ENCODE measurements at places on chromosomes 5 and 9.

GRCh38 chr9:72907421-72907820 lies 45.4 kb downstream of the ALDH1A1 start:
- no peak for DNase-seq

- DNase-seq = no peak
These were observed 29.5 kb downstream of the GOLPH3 start for GRCh38 chr5:32144378-32145207.

DNA sequence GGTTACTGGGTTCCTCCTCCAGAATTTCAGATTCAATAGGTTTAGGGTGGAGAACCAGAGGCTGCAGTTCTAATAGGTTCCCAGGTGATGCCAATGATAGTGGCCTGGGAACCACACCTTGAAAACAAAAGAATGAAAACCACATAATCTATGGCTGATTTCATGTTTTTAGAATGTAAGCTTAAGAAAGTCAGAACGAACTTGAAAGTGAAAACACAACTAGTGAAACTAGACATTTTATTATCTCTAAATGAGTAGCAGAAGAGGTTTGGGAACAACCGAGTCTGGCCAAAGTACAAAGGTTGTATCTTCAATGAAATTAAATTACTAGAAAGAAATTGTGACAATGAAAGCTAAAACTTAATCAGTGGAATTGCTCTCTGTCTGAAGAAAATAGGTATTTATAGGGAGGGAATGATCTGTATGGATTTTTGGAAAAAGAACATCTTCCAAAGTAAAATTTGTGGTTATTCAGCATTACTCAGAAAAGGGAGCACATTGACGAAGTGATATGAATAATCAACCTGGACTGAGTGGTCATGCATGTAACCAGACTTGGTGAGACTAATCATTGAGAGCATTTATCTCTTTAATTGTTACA lies 24.9 kb upstream of the CEP120 start:
- DNase-seq = no peak

DNA sequence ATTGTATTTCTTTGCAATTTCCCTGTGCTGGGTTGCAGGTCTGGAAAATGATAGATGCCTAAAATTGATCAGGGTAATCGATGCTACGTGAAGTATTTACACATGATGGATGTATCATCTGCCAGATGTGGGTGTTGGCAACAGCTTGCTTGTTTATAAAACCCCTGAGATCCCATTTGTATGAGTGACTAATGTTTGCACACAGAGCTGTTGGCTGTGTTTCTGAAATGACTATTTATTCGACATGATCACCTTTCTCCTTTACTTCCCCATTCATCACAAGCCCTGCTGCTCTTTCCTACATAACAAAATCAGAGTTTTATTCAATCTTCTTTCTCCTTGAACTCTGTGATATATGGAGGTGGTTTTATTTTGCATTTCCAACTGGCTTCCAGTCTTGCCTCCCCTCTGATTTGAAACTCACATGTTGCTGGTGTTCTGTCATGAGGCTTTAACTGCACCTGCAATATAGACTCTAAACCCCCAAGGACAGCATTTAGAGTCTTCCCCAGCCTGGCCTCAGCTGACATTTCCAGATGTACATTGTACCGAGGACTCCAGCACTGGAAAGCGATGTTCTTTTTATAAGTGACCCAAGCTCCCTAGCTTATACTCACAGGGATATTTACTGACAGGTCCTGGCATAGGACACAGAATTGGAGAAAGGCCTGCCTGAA lies 50.7 kb upstream of the SHB start:
- no peak for DNase-seq

GRCh38 chr9:136519263-136520052 lies 26.4 kb downstream of the NOTCH1 start:
- no peak for DNase-seq

DNA sequence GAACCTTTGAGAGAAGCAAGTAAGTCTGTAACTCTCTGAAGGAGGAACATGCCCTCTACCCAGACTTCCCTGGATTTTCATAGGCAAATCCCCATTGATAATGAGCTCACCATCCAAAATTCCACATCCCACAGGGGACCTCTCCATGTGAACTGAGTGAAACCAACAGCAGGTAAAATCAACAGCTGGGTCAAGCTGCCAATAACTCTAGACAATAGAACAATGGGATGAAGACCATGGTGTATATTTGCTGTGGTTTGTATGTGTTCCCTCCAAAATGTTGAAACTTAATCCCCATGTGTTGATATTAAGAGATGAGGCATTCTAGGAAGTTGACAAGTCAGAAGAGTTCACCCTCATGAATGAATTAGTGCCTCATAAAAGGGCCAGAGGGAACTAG lies 110.2 kb upstream of the MYO10 start:
- DNase-seq = no peak

DNA sequence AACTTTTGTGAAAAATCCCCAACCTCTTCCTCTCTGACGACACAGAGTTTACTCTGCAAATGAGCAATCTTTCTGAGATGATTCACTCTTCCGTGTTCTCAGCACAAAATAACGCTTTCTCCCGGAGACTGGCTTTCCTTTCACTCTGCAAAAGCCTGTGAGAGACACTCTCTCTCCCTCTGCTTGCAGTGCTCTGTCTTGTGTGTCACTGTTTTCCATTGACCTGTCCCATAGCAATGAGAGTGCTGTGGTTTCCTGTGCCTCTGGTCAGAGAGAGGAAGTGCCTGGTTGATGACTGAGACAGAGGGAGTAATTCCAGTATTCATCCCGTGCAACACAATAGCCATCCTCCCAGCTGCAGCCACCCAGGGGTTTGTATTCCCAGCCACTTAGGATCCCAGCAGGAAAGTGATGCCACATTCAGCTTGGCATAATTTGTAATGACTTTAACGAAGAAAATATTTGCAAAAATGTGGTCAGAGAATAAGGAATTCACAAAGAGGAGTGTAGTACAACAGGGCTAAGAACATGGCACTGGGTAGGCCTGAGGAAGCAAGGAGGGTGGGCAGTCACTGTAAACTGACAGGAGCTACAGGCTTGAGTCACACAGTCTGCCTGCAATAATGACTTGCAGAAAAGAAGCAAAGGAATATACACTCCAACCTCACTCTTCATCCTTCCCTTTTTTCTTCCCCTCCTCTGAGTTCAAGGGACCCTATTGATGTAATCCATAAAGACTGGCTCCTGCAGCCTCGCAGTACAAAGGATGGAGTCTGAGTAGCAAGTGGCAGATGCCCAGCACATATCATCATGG lies 463.5 kb upstream of the RGMB start:
- no peak for DNase-seq

DNA sequence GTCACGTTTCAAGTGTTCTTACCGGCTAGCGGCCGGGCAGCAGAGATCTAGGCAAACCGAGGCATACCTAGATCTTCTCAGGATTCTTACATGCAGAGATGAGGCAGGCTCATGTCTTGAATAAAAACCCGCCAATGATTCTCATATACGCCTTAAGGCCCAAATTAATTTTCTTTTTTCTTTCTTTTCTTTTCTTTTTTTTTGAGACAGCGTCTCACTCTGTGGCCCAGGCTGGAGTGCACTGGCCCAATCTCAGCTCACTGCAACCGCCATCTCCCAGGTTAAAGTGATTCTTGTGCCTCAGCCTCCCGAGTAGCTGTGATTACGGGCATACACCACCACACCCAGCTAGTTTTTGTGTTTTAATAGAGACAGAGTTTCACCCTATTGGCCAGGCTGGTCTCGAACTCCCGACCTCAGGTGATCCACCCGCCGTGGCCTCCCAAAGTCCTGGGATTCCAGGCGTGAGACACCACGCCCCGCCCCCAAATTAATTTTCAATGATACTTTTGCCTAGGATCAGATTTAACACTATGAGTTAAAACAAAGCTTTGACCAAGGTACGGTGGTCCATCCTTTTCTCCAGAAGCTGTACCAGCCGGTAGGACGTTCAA lies 1.5 kb downstream of the C9orf40 start:
- DNase-seq = no peak

GRCh38 chr5:77795846-77796245 lies 19.7 kb upstream of the TBCA start:
- DNase-seq = no peak

GRCh38 chr9:135887021-135887507 lies 20.3 kb downstream of the CAMSAP1 start:
- no peak for DNase-seq

GRCh38 chr9:2126331-2126803 lies 111.2 kb downstream of the SMARCA2 start:
- no peak for DNase-seq

- DNase-seq = no peak
These were observed 323.4 kb downstream of the TRPM3 start for GRCh38 chr9:70798018-70798417.

DNA sequence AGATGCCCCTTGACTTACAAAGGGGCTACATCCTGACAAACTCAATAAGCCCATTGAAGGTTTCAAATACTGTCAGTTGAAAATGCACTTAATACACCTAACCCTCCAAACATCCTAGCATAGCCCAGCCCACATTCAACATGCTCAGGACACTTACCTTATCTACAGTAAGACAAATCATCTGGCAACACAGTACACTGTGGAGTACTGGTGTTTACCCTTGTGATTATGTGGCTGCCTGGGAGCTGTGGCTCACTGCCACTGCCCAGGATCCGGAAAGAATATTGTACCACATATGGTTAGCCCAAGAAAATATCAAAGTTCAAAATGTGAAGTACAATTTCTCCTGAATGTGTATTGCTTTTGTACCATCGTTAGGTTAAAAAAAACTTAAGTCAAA lies 562.2 kb downstream of the HTR1A start:
- DNase-seq = no peak

DNA sequence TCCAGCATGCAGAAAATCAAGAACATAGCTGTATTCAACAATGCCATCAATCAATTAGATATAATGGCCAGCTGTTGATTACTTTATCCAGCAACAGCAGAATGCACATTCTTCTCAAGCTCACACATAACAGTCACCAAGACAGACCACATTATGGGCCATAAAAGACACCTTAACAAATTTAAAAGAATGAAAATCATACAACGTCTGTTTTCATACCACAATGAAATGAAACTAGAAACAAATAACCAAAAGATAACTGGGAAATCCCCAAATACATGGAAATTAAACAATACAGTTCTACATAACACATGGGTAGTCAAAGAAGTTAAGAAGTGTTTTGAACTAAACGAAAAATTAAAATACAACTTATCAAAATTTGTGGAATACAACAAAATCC lies 130.9 kb upstream of the GNA14 start:
- no peak for DNase-seq

DNA sequence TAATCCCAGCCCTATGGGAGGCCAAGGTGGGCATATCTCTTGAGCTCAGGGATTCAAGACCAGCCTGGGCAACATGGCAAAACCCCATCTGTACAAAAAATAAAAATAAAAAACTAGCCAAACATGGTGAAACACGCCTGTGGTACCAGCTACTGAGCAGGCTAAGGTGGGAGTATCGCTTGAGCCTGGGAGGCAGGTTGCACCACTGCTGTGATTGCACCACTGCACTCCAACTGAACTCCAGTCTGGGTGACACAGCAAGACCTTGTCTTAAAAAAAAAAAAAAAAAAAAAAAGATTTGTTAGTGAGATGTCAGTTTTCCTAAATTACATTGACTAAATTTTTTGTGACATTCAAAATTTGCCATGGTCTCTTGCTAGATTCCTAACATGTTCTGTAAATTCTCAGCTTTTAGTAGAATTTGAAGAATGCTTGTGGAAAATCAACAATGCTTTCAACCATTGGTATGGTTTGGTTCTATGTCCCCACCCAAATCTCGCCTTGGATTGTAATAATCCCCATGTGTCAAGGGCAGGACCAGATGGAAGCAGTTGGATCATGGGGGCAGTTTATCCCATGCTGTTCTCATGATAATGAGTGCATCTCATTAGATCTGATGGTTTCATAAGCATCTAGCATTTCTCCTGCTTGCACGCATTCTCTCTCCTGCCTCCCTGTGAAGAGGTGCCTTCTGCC lies 236.1 kb downstream of the ARRDC3 start:
- no peak for DNase-seq

DNA sequence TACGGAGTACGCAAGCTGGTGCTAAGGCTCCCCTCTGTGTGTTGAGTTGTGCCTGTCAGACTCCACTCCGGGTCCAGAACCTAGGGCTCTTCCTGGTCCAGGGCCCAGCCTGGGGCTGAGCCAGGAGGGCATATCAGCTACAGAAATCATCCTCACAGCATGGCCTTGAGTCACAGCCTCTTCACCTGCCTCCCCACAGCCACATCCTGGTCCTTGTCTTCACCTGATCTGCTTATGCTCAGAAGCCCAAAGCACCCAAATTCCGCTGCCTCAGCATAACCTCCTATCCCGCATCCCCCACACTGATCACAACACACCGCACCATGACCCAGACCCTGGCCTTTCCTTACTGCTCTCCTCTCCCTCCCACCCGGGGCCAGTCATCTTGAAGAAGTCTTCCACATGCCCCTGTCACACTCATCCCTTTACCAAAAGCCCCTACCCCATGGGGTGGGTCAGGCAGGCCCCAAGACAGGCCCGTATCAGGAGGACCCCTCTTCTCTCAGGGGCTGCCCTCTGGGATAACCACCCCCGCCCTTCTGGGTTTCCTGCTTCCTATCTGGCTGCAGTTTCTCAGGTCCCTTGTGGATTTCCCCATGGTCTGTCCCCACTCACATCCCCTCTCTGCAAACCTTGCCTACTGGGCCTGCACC lies 1.3 kb upstream of the IL3 start:
- DNase-seq = no peak

DNA sequence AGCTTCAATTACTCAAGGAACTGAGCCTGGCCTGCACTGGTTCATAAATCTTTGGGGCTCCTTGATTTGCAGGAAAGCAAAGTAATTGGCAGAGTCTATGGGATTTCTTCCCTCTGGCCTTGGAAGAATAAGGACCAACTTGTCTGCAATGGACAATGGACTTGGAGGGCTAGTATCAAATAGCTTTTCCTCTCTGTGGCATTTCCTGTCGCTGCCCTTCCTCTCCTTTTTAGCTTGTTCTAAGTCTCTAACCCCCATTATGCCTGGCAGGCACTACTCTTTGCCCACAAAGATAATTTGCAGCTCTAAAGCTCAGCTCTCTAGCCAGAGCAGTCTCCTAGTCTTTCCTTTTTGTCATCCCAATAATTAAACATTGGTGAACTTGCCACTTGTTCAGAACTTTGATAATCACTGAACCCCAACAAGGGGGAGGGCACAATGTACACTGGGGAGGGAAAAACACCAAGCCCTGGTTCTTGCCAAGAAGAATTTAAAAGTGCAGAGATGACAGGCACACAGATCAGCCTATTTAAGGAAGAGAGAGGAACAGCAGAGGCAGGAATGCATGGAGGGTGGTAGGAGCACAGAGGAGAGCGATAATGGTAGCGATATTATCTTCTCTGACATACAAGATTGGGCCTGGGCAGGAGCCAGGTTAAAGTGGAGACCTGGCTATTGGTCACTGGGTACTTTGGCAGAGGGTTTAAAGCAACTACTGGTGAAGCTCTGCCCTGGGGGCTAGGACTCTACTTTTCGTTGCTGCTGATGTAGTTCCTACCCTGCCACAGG lies 38.5 kb downstream of the FAM219A start:
- DNase-seq = no peak

GRCh38 chr5:377326-377981 lies 55.9 kb downstream of the AHRR start:
- no peak for DNase-seq

Data from activated T-cell treated with anti-CD3 and anti-CD28 coated beads for 48 hours (primary cell).